Aortic smooth muscle cell (primary cell): ENCODE measurements at places on chromosomes 5 and 9. TPM values are rescaled to one million over a fixed set of nuclear protein-coding genes. Genes with fewer than 3 reads are reported as not detected.

The HMCN2 gene
- total RNA-seq: 0.06 and 0.13 TPM in 2 replicates

The SV2C gene
- total RNA-seq: under 0.01 TPM in 1 of 2 replicates, not detected in the other

The PSAT1 gene
- 6.3 and 8.7 TPM in 2 replicates for total RNA-seq

The SLC4A9 gene
- total RNA-seq: not detected in 2 replicates

The IL7R gene
- total RNA-seq: 0.12 and 0.13 TPM in 2 replicates

The RABEPK gene
- 35.4 and 41.2 TPM in 2 replicates for total RNA-seq

The C5orf58 gene
- 0.26 TPM in 1 of 2 replicates, not detected in the other for total RNA-seq
